ENCODE measurements at places on chromosomes 13 and 19. TPM values are rescaled to one million over a fixed set of nuclear protein-coding genes. Genes with fewer than 3 reads are reported as not detected.

CYP2F1 gene
- not detected for total RNA-seq

CDKN2D gene
- total RNA-seq = 24.9 TPM

NBEA gene
- 0.05 TPM for total RNA-seq

LYPD5 gene
- total RNA-seq = not detected

THSD8 gene
- not detected for total RNA-seq

NEK3 gene
- 6.7 TPM for total RNA-seq

ABCC4 gene
- total RNA-seq = 11.3 TPM

KLK10 gene
- total RNA-seq = 1.5 TPM

PSG1 gene
- total RNA-seq = not detected

ATP4B gene
- not detected for total RNA-seq

CACNA1A gene
- 0.56 TPM for total RNA-seq

TMEM145 gene
- not detected for total RNA-seq

PROZ gene
- total RNA-seq = not detected

GRCh38 chr19:33159893-33160292, 28.0 kb downstream of the WDR88 start:
- DNase-seq = no peak

GRCh38 chr13:46343279-46343994, 43.6 kb downstream of the RUBCNL start:
- DNase-seq = no peak

- DNase-seq = no peak
Measured at GRCh38 chr13:104011505-104012241, 945.5 kb upstream of the SLC10A2 start.

- peak; percentile 42 for DNase-seq
Measured at GRCh38 chr19:29831041-29831548, 19.3 kb downstream of the CCNE1 start.

- peak; percentile 23 for DNase-seq
Measured at GRCh38 chr19:30029721-30030510, 87.9 kb downstream of the URI1 start.

- DNase-seq = no peak
Measured at GRCh38 chr19:45191375-45191774, 12.8 kb downstream of the BLOC1S3 start.

DNA sequence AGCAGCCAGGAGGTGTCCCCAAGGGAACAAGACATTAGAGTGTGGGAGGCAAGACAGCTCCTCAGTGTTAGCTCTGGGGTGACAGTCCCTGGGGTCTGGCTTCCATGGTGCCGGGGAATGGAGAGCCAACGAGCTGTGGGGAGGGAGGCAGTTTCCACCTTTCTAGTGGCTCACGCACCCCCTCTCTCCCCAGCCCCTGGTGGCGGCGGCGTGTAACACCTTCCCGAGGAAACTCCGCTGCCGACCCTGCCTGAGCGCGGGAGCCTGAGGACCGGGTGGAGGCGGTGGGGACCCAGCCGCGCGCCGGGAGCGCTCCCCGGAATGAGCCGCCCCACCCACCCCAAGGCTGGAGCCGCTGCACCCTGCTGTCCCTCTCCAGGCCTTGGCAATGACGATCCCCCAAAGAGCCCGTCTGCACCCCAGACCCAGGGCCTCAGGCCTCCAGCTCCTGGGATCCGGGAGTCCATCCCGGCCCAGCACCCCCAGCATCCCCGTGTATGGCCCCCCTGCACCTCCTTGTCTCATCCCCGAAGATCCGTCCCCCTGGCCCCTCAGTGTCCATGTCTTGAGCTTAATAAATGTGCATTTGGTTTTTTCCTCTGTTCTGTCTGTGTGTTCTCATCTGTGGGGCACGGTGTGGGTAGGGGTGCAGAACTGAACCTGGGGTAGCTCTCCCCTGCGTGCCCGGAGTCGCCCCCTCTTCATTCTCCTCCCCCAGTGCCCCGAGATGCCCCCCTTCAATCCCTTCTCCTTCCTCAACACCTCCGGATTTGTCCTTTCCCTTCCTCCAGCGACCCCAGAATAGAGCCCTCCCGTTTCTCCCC, 622 bp upstream of the FXYD5 start:
- DNase-seq = peak; percentile 56

DNA sequence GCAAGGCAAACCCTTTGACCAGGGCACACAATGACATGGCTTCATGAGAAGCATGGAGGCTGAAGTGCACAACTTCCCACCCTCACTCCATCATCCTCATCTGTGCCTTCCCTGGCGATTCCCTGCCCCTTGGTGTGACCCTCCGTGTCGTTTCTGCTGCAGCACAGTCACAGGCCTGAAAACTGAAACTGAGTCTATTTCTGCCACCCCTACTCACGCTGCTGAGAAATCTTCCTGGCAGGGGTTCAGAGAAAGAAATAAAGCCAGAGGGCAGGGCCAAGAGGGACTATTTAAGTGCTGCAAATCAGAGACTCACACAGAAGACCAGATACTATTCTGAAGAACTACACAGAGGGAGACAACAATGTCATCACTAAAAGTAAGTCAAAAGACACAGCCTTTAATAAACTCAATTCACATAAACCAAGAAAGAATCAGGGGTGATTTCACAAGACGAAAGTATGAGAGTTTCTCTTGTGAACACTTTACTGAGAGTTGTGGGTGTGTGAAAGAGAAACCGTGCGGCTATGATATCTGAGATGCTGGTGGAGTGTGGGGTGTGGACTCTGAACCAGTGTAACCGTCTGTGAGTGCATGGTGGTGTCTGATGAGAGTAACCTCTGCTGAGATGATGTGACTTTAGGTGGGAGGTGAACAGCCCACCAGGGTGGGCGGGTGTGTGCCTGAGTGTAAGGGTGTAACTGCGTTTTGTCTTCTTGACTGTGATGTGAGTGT, 23.5 kb downstream of the LGALS16 start:
- no peak for DNase-seq

- DNase-seq = peak; percentile 32
Measured at GRCh38 chr13:35914662-35915061, 216.5 kb downstream of the DCLK1 start.

- DNase-seq = no peak
Measured at GRCh38 chr19:30212574-30212973, 159.6 kb upstream of the ZNF536 start.

GRCh38 chr19:8473648-8474476, 28.6 kb downstream of the PRAM1 start:
- DNase-seq = no peak

GRCh38 chr13:103961129-103961528, 894.9 kb upstream of the SLC10A2 start:
- DNase-seq = no peak

DNA sequence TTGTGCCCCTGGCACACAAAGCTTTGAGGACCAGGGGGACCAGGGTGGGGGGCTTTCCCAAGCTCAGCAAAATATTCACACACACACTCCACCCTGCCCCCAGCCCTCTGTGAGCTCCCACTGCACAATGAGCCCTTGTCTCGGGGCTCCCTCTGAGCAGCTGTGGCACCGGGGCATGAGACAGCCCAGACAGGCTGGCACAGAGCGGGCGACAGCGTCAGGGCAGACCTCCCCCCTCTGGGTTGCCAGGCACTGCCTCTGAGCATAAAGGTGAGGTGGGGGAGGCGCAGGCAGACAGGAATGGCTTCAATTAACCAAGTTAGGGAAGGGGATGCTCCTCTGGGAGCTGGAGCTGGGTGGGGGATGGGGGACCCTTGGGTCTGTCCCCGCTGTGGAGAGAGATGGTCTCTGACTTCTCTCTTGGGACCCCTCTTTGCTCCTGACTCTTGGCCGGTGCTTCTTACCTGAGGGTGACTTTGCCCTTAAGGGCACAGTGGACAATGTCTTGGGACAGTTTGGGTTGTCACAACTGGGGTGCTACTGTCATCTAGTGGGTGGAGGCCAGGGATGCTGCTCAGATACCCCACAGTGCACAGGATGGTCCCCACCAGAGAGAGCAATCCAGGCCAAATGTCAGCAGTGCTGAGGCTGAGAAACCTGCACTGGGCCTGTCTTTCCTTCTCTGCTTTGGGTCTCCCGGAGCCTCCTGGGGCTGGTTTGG, 30.3 kb downstream of the LYL1 start:
- no peak for DNase-seq

DNA sequence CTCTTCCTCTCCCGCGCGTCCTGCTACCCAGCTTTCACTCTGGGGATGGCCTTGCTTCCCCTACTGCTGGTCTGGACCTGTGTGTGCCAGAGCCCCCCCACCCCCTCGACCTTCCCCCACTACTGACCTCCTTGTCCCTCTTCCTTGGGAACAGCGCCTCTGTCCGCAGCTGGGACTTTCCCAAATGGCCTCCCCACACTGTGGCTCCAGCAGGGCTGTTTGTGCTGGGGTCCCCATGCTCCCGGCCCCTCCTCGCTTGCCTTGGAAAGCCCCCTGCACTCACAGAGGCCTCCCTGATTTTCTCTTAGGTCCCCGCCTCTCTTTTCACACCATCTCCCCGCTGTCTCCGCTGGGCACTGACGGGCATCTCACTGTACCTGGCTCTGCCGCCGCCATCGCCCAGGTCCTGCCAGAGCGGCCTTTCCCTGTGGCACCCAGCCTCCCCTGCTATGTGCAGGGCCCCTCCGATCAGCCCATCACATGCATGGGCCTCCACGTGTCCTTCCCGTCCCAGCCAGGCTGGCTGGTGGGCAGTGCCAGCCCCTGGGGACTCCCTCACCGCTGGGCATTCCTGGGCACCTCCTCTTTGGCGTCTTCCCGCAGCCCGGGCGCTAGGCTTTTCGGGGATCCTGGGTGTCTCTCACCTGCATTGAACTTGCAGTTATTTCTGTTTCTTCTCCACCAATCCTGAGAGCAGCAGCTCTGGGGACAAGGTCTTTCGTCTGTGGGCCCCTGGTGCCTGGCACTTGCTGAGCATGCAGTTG, 118.7 kb downstream of the ATP11A start:
- DNase-seq = no peak

DNA sequence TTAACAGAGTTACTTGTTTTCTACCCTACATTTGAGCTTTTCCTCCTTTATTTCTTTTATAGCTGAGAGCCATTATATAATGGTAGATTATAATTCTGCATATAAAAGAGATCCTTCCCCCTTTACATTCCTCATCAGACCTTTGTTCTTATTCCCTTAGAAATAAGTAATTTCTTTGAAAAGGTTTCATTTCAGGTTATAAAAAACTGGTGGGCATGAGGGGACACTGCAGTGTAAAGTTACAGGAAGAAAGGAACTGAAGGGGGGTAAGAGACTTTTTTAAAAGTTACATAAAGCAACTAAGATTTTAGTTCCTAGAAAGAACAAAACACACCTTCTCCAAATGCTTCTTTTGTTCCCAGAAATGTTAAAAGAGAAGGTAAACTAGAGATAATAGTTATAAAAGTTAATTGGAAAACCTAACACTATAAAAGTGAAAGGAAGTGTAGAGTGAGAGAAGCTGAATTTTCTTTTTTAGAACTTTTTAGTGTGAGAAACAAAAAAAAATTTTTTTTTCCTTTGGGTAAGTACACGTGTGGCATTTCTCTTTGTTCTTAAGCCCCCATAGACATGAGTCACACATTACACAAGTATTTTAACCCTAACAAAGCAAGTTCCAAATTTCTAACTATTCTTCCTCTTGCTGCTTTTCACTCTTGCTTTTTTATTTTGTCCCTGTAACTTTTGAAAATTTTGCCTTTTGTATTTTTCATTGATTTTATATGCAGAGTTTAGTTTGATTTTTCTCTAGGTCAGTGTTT, 106.4 kb upstream of the MLNR start:
- DNase-seq = no peak

DNA sequence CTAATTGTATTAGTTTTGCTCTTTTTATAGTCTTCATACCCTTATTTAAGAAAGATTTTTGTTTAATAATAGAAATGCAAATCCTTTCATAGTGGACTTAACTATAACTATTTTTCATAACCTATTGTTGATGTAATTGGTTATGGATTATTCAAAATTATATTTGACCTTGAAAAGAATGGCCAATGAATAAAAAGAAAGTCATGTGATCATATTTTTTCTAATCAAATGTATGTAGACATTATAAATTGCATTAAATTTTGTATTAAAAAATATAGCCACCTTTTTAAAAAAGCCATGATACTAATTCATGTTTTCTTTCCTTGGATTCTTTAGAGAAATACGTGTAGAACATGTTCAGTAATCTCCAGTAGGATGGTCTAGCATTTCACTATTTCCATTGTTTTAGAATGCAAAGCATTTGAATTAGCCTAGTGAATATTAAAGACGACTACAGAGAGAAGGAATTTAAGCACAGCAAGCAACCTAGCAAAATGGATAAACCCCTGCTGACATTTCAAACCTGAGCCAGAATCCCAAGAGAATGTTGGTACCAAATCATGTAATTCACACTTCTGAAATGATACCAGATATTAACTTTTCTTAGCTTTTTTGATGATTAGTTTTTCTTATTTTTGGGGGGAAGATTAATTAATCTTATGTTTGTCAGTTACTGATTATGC, 1297.4 kb upstream of the MIR17HG start:
- no peak for DNase-seq

- no peak for DNase-seq
Measured at GRCh38 chr13:60347174-60347573, 49.8 kb upstream of the TDRD3 start.

GRCh38 chr19:19661141-19661674, 2.3 kb downstream of the ATP13A1 start:
- no peak for DNase-seq

DNA sequence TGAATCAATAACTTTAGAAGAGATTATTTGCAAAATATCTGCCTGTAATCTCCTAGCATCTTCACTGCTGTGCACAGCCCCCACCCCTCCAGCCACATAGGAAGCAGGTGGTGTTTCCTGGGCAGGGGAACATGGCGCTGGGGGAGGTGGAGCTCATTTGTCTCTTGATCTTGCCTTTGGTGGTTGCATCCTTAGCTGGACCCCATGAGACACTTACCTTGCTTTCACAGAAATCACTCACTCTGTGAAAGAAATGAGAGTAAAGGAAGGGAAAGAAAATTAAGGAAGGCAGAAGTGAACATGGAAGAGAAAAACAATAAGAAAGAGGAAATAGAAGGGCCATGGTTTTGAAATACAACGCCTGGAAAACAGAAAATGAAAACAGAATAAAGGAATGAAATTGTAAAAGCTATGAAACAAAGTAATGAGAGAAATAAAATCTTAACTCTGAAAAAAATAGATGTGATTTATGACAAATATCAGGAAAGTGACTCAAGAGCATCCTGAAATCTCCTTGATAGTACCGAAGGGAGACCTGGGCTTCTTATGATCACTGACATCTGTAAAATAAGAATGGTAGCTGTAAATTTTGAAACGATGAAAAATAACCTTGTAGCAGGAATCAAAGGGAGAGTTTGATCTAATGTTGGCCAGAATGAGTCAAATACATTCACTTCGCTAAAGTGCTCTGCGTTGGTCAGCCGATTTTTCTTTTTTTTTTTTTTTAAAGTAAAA, 17.2 kb upstream of the RNASEH2B start:
- no peak for DNase-seq

Measured in MG63 (cell line).